ENCODE measurements at places on chromosomes 12 and 14.

DNA sequence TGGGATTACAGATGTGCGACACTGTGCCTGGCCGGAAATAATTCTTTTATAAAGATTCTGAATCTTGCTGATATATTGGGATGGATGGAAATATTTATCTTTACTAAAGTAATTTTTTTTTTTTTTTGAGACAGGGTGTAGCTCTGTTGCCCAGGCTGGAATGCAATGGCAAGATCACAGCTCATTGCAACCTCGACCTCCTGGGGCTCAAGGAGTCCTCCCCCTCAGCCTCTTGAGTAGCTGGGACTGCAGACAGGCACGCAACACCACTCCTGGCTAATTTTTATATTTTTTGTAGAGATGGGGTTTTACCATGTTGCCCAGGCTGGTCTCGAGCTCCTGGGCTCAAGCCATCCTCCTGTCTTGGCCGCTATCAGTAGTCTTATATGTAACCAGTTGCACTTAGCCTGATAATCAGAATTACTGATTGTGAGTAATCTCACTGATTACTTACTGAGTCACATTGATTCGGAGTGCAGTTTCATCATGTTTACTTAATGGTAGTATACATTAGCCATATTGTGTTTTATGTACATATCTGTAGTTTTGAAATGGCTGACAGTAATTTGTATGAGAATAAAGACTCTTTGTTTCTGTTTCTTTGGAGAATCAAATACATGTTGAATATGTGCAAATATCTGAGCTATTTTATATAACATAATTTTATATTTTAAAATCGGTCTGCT lies 50.4 kb upstream of the LRTM2 start:
- DNase-seq, result no peak

GRCh38 chr12:113299619-113300237 lies 35.2 kb downstream of the SLC8B1 start:
- no peak for DNase-seq

GRCh38 chr14:96275177-96276112 lies 19.4 kb downstream of the BDKRB1 start:
- DNase-seq, result peak; percentile 59

GRCh38 chr12:127970491-127970890 lies 296.5 kb upstream of the TMEM132C start:
- no peak for DNase-seq

DNA sequence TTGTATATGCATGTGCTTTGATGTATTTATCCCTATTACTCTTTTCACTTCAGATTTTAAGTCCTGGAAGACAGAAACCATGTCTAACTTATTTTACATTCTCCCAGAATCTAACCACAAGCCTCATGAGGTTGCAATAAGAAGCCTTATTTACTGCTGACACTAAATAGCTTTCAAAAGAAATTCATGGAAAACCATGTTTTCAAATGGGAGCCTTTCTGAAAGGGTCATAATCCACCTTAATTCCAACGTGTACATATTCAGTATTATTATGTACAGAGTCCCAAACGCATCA lies 34.4 kb downstream of the CORO1C start:
- DNase-seq, result no peak

GRCh38 chr14:96987086-96987474 lies 189.9 kb downstream of the VRK1 start:
- no peak for DNase-seq

- DNase-seq, result no peak
Observed at GRCh38 chr14:76337635-76338545, 38.0 kb upstream of the ESRRB start.

DNA sequence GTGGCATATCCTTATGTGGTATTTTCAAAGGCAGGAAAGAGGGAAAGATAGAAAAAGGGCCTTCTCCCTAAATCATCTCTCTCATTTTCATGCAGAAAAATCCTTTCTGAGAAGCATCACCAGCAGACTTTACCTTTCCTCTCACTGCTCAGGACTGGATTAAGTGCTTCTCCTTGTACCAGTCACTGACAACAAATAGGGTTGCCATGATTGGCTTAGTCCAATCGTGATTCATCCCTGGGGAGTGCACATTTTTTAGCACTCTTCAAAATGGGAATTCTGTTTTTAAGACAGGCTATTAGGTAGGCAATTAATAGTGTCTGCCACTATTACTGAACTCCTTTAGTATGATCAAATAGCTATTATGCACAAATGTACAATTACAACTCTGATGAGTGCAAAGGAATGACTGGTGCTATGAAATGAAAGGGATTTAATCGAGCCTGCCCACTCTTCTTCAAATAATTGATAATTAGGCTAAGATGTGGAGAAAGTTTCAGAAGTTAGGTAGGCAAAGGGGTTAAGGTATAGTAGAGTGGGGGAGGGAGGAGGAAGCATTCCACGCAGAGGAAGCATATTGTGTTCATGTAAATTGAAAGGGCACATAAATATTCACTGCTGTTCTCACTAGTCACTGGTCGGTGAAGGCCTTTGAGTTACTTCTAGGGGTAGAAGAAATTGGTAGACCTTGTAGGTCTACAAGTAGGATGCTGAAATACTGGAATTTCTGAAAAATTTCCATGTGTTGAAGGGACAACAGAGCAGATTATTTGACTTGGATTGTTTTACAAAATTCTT lies 84.0 kb downstream of the MSRB3 start:
- DNase-seq, result no peak

- DNase-seq, result peak; percentile 90
Observed at GRCh38 chr12:118376089-118377020, at the start of gene SUDS3. Gene SUDS3 (plus strand): TSS chr12:118376555. CDS start chr12:118376692, 137 bp downstream.

GRCh38 chr14:51533160-51533559 lies 118.5 kb upstream of the FRMD6 start:
- no peak for DNase-seq

DNA sequence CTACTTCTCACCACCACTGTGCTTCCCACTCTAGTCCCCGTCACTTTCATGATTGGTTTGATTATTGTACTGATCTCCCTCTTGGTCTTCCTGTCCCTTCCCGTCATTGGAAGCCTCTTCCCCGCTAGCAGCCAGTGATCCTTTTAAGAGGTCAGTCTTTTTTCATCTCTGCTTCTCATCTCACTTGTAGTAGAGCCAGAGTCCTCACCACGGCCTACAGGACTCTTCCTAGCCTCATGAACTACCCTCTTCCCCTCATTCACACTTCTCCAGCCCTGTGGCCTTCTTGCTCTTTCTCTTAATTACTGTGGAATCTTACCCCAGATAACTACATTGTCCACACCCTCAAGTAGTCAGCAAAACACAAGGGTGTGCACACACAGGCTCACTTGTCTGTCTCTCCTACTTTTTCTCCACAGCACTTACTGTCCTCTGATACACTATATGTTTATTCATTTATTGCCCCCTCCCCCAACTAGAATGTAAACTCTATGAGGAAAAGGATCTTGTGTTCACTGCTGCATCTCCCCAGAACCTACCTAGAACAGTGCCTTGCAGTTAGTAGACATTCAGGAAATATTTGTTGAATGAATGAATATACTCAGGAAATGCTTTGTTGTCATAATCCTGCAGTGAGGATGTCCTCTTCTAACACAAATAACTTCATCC lies 66.3 kb downstream of the CKB start:
- no peak for DNase-seq

DNA sequence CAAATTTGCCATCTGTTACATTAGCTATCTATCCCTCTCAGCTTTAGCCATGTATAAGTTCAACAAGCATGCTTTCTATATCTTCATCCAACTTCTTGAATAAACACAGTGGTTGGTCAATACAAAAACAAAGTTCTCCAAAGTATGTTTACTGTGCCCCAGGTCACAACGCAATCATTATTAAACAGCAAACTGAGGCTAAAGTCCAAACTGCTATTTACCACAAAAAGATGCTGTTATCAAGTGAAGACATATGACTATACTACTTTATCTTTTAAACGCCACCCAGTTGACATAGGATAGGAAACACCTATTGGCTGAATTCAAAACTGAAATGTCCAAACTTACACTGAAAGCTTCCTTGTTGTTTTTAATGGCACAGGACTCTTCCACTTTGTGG lies 11.7 kb downstream of the ZCCHC8 start:
- no peak for DNase-seq

DNA sequence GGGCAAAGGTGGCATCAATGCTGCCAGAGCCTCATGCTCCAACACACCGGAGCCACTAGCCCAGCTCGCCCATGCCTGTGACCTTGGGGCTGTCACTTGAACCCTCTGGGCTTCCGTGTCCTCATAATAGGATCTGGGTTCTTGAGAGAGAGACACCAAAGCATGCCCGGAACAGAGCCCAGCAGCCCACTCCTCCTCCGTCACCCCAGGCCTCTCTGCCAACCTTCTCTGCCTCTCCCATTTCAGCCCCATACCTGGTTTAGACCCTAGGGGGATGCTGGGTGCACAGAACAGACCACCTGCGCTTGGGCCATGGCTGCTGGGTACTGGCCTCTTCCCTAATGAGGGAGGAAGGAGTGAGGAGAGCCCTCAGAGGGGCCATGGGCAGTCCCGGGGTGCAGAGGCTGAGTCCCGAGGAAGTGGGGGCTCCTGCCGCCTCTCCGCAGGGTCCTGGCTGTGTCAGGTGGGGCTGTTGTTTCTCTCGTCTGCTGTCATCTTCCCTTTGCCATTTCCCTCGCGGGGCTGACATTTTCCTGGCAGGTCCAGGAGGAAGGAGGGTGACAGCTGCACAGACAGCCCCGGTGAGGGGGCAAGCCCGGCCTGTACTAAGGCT lies 172.4 kb upstream of the RTL1 start:
- DNase-seq, result no peak

DNA sequence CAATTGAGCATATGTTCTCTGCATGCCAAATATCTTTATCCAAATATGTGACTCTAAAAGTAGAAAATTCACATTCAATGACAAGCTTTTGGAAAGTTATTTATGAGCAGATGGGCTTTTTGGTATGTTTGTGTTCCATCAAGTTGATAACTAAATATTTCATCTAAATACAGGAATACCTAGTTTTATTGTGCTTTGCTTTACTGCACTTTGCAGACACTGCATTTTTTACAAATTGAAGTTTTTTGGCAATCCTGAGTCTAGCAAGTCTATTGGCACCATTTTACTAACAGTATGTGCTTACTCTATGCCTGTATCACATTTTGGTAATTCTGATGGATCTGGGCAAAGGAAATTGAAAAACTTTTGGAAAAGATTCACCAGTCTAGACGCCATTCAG lies 133.8 kb downstream of the ATXN7L3B start:
- DNase-seq, result no peak

DNA sequence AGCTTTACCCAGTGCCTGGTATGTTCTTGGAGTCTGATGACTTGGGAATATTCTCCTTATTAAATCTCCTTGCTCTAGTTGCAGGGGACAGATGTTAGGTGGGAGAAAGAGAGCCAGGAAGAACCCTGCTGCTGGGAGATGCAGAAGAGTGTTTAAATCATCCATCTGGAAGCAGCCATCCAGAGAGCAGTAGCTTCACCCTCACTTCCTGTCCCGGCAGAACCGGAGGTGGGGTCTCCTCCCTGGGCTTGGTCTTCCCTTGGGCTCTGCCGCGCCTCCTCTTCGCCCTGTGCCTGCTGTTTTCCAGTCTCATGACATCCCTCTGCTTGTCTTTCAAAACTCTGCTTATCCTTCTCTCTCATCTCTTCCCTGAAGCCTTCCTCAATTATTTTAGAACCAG lies 15.5 kb downstream of the B4GALNT3 start:
- no peak for DNase-seq

GRCh38 chr12:61521258-61521657 lies 738.9 kb upstream of the USP15 start:
- DNase-seq, result no peak

DNA sequence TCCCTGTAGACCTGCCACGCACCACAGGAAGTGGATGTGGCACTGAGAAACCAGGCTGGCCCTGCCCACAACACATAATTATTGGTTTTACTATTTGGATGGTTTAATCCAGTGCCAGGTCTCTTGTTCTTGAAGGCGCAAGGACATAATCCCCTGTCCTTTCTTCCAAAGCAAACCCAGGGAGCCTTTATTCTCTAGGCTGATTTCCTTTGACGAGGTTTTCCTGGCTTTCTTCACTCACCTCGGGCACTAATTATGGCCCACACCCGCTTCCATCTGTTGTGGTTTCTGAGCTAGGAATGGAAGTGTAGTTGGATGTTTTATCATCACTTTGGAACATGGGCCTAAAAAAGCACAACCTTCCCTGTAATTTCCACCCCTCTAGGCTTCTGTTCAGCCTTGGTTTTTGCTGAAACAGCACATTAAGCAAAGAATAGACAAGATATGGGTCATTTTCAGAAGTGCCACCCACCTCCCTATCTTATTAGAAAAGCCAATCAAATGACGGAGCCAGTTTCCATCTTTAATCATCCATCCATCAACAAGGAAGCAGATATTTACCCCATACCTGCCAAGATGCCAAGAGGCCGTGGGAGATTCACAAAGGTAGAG lies 73.9 kb downstream of the PPP1R36 start:
- no peak for DNase-seq

DNA sequence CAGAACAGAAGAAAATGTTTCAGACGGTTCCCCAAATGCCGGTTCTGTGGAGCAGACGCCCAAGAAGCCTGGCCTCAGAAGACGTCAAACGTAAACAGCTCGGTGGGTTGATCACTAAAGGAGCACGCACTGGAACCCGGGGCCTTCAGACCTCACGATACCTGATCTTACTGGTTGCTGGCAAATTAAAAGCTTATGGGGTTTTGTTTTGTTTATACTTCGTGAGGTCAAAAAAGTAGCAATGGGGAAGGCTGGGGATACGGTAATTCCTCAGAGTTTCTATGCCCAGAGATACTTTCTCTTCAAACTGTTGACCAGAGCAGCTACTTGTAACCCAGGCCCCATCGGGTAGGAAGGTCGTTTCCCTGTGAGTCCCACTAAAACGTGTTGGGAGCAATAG lies 1.7 kb downstream of the CDKN1B start:
- DNase-seq, result no peak

DNA sequence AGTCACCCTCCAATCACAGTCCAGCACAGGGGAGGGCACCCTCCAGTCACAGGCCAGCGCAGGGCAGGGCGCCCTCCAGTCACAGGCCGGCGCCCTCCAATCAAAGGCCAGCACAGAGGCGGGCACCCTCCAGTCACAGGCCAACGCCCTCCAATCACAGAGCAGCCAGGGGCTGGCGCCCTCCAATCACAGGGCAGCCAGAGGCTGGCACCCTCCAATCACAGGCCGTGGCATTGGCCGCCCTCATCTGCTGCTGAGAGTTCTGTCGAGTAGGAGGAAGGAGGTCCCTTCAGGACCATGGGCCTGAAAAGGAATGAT lies 26.6 kb downstream of the DDX51 start:
- no peak for DNase-seq

GRCh38 chr14:73771848-73772638 lies 57.9 kb upstream of the PNMA1 start:
- DNase-seq, result peak; percentile 72

DNA sequence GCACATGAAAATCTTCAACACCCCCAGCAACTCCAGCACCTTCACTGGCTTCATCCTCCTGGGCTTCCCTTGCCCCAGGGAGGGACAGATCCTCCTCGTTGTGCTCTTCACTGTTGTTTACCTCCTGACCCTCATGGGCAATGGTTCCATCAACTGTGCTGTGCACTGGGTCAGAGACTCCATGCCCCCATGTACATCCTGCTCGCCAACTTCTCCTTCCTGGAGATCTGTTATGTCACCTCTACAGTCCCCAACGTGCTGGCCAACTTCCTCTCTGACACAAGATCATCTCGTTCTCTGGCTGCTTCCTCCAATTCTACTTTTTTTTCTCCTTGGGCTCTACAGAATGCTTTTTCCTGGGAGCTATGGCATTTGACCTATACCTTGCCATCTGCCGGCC lies 11.5 kb upstream of the OR11G2 start:
- DNase-seq, result no peak

GRCh38 chr12:130948751-130949150 lies 5.0 kb upstream of the ADGRD1 start:
- no peak for DNase-seq

Data from CD4-positive, alpha-beta T cell treated with Interleukin-6 at 100 ng/mL for 8 hours (primary cell).